Endodermal cell (in vitro differentiated cells): ENCODE measurements at places on chromosomes 3 and 15. TPM values are rescaled to one million over a fixed set of nuclear protein-coding genes. Genes with fewer than 3 reads are reported as not detected.
A peak's percentile ranks its signal among the peaks of the same experiment; 100 is the strongest.

GRCh38 chr3:133973249-133973980, 56.3 kb downstream of the SLCO2A1 start:
- no peak for DNase-seq

- DNase-seq: no peak
These were observed 12.8 kb upstream of the PLAAT1 start for GRCh38 chr3:193228206-193228605.

- DNase-seq: peak; percentile 97
These were observed 4.9 kb downstream of the TLR9 start for GRCh38 chr3:52220380-52221026.

DNA sequence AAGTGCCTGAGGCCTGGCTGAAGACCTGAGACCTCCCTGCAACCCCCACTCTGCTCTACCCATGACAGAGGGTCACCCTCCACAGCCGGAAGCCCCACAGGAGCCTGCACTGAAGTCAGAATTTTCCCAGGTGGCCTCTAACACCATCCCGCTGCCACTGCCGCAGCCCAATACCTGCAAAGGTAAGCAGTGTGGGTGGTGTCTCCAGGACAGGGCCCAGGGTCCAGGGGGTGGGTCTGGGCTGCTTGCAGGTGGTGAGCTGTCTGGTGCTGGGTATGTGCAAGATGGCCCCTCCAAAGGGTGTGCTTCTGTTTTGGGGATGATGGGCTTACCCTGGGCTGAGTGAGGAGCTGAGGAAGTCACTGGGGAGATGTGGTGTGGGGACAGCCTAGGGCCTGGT, 69.9 kb downstream of the FBLN2 start:
- no peak for DNase-seq

DNA sequence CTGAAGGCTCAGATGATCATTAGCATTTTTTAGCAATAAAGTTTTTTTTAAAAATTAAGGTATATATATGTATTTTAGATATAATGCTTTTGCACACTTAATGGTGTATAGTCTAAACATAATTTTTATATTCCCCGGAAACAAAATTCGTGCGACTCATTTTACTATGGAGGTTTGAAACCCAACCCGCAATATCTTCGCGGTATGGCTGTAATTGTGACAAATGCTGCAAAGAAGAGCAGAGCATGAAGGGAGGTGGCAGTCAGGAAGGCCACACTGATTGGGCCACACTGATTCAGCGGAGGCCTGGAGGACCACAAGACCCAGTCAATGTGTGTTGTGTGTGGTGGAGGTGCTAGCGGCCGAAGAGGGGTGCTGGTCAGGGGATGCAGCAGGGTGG, 4.5 kb upstream of the CYP8B1 start:
- no peak for DNase-seq

GRCh38 chr3:18177271-18177670, 247.9 kb downstream of the SATB1 start:
- DNase-seq: no peak

DNA sequence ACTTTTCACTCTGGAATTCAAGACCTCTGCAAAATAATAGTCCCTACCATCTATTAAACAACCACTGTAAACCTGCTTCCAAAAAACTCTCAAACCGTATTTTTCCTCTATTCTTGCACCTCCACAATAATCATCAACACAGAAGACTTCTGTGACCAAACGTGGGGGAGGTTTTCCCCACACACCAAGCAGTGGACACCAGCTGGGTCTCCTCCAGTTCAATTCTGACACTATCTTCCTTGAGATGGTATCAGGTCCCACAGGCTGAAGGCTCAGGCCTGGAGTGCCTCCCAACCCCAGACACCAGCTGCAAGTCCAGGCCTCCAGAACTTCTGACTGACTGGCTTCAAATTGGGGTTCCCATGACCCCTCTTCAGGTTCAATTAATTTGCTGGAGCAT, 89.6 kb upstream of the RAP2B start:
- DNase-seq: no peak

DNA sequence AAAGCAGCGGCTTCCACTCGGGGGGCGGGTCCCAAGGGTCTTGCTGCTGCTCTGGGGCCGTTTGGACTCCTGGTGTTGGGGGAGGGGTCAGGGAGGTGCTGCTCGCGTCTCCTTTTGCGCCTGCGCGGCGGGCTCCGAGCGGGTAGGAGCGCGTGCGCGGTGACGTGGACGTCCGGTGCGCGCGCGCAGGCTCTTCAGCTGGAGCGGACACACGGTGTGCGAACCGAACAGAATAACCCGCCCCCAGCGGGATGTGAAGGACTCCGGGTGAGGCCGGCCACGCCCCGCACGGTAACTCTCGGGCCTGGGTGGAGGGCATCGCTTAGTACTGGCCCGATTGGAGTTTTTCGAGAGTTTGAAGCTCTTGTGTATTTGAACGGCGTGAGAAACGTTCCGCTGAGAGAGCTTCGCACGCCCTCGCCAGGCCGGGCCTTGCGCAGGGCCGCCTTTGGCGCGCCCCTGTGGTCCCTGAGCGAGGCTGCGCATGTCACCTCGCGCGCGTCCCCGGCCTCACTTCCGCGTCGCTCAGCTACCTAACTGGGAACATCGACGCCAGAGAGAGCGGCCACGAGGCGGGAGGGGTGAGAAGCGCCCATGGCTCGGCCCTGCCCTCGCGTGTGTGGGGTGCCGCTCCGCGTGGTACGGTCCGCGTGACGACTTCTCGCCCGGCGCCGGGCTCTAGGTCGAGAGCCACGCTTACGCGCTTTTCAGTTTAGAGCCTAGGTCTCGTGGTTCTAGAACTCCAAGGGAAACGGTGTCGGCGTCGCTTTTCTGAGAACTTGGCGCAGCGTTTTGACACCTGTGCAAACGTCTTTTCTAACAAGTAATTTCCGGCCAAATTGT, at the start of gene MGA:
MGA (plus strand) TSS at position 171 of the 843 bp plus-strand sequence.
- DNase-seq: peak; percentile 96

GRCh38 chr15:56978898-56979662, 60.6 kb downstream of the TCF12 start:
- no peak for DNase-seq

GHSR gene
- not detected in 3 replicates for total RNA-seq

ZIC1 gene
- not detected in 2 replicates for total RNA-seq
